ENCODE measurements at places on chromosomes 7 and 10.

DNA sequence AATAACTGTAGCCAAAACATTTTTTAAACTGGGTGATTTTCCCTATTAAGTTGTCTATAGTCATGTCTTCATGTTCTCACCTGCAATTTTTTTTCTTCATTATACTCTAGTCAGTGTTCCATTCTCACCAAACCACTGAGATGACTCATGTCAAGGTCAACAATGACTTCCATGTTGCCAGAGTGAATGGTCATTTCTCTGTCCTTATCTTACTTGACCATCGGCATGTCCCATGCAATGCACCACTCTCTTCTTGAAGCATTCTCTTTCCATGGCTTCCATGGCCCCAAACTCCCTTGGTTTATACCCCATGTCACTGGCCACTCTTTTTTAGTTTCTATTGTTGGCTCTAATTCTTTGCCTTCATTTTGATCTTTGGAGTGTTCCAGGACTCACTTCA is 173.9 kb downstream of the PPP1R17 start:
- no peak for DNase-seq

GRCh38 chr7:94423863-94424735 is 29.4 kb downstream of the COL1A2 start:
- peak; percentile 52 for DNase-seq

DNA sequence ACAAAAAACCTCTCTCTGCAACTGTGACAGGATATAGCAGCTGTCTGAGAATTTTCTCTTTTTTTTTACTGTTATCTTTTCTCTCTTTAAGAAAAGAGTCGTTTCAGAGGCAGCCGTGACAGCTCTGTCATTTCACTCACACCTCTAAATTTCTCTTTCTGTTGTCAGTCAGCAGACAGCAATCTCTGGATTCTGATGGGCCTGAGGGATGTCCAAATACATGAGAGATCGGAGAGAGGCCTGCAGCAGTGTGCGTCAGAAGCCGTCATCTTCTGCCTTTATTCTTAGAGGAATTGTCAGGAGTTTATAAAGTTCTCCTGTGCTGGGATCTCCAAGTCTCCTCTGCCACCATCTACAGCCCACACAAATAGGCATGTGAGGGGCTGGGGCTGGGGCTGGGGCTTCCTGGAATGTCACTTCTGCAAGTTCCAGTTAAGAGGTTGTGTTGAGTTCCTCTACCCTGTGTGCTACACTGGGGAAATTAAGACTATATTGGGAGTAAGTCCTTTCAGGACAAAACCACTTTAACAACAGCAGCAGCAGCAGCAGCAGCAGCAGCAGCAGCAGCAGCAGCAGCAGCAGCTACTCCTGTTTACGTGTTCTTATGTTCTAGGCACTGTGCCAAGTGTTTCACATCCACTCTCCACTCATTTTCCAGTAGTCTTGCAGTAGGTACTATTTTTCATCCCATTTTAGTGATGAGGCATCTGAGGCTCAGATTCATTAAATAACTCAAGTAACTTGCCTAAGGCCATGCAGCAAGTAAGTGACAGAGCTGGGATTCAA is 541.3 kb downstream of the LRMDA start:
- peak; percentile 66 for DNase-seq

DNA sequence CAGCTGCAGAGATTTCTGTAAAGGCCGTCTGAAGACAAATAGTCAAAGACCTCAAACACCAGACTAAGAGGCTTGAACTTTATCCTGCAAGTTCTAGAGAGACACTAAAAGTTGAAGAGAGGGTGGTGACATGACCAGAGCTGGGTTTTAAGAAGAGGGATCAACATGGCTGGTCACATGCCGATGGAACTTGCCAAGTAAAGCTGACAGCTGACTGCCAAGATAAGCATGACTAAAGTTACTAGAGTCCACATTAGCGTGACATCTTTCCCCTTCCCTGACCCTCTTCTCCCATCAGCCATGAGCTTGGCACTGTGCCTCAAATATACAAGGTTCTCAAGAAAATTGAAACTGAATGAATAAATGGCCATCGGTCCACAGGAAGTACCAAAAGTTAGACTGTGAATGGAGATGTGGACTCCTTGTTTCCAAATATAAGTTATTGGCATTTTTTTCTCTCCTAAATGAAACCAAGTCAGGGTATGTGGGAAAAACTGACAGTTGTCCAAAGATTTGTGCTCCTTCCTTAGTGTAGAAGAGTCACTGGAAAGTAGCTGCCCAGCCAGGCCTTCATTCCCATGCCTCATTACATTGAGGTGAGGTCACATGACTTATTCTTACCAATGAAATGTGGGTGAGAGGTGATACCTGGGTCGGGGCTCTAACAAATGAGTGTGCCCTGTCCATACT is 24.5 kb downstream of the XPNPEP1 start:
- no peak for DNase-seq

GRCh38 chr10:100021322-100021721 is 11.6 kb upstream of the DNMBP start:
- no peak for DNase-seq

DNA sequence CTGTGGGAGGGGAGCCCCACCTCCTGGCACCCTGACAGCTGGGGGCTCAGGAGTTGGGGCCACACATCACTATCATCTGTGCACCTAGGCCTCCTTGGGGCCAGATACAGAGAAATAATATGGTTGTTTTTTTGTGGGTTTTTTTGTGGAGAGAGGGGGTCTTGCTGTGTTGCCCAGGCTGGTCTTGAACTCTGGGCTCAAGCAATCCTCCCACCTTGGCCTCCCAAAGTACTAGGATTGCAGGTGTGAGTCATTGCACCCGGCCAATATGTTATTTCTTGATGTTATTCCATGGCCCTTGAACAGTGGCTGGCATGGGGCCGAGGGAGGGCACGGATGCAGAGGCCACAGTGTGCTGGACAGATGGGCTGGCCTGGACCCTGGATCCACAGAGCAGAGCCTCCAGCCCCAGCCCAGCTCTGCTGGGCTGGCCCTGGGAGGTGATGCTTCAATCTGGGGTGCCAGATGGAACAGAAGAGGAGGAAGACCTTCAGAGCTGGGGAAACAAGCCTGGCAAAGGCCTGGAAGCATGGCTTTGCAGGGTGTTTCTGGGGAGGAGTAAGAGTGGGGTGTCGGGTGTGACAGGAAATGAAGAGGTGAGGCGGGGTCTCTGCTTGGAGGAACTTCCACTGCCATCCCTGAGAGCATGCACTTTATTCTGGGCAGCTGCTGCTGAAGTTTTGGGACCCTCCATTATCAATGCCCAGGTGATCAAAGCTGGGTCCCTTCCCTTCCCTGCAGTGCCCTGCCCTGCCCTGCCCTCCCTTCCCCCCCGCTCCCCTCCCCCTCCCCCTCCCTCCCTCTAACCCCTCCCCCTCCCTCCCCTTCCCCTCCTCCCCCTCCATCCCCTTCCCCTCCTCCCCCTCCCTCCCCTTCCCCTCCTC is 3.7 kb upstream of the FZD9 start:
- DNase-seq, result peak; percentile 14

GRCh38 chr7:18313965-18314364 is 181.6 kb upstream of the HDAC9 start:
- DNase-seq, result no peak

GRCh38 chr10:14408139-14408538 is 77.4 kb upstream of the FRMD4A start:
- DNase-seq, result no peak

- DNase-seq, result no peak
Observed at GRCh38 chr10:77542710-77543259, 94.8 kb downstream of the KCNMA1 start.

DNA sequence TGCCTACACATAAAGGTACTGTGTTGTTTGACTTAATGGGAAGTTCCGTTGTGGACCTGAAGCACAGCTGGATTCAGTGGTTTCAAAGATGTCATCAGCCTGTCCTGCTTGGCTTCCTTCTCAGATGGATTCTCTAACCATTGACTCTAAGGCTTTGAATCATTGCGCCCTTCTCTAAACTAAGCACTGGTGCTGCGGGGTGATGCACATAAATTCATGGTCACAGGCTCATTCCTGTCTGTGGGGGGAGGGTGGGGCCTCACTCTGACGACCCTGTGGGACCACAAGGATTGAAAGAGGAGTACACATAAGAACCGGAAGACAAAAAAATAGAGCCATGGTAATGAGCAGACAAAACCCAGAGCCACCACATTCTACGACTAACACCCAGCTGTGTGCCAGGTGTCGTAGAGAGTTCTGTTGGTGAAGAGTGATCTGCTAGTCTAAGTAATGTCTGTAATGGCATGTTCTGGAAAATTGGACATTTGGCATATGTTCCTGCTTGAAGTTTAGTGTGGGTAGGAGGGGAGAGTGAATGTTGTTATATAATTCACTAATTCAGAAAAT is 97.3 kb upstream of the YAE1 start:
- DNase-seq, result no peak

DNA sequence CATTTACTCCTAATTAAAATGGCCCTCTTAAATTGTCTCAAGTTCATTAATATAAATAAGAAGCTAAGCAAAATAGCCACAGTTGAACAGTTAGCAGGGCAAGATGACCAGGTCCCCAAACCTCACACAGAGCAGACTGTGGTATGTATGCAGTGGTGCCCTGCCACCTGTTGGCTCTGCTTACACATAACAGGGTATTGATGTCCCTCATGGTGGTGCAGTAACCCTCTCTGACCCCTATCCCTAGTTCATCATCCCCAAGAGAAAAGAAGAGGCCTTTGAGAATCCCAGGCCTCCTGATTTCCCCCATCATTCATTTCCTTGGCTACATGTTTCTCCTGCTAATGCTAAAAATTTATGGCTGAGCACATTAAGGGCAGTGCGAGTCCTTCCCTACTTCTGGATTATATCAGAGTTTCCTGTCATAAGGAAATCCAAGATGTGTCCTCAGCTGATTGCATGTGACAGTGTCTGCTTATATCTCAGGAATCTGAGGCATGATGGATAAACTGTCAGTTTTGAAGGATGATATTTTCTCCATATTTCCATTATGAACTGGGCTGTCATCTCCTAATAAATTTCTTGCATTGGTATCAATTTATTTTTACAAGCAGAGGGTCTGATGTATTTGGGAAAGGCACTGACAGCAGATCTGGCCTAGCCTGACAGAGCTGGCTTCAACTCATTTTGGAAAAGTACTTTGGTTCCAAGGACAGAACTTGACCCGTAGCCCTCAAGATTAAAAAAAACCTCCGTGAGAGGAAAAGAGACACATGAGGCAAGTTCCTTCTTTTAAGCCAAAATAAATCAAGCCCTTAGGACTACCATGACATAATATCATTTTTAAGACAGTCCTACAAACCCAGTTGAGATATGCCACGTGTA is 880.6 kb downstream of the LRMDA start:
- DNase-seq, result peak; percentile 50

GRCh38 chr7:140501966-140502365 is 22.7 kb upstream of the MKRN1 start:
- DNase-seq, result no peak

DNA sequence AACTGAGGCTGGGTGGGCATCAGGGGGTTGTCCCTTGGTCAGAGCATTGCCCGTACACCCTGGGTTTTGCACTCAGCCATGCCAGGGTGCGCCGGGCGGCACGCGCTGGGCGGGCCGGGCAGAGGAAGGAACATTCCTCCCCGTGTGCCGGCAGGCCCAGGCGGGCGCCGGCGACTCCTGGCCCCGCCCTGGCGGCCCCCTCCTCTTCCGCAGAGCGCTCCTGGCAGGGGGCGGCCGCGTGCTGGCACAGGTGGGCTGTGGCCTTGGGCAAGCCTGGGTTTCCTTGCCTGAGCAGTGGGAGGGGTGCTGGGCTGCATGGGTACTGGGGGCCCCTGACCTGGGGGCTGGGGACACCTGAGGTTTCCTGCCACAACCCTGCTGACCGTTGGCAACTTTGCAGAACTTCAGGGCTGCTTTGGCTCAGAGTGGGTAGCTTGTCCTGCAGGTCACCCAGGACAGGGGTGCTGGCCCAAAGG is 3.9 kb downstream of the LFNG start:
- DNase-seq, result peak; percentile 65

GRCh38 chr10:58152673-58153263 is 114.9 kb downstream of the IPMK start:
- DNase-seq, result peak; percentile 80

GRCh38 chr7:5699467-5700384 is 81.7 kb downstream of the RNF216 start:
- no peak for DNase-seq

DNA sequence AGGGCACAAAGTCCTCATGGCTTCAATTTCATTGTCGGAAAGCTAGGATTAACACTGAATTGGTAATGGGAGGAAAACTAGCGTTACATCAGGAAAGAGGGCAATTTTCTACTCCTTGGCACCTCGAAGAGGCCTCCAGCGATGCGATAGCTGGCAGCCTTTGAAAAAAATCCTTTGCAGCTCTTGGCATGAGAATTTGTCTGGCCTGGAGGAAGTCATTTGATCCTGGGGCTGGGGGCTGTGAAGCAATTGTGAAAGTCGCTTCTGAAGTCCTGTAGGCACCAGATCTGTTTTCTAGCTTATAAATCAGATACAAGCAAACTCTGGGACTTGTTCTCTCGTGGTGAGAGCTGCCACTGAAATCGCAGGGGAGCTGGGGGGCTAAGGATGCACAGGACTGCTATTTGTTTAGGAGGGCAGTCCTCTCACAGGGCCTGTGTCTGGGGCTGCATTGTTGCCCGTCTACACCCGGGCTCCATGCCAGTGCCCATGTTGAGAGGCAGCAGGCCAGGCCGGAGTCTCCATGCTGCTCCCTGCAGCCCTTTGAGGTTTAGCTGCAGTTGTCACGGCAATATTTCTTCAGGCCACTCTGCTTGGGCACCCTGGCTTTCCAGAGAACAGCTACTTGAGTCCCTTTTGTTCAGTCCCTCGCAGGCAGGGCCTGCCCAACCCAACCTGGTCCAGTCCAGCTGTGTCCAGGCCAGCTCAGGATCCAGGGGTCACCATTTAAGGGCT is 206.8 kb upstream of the LYZL1 start:
- DNase-seq, result no peak

DNA sequence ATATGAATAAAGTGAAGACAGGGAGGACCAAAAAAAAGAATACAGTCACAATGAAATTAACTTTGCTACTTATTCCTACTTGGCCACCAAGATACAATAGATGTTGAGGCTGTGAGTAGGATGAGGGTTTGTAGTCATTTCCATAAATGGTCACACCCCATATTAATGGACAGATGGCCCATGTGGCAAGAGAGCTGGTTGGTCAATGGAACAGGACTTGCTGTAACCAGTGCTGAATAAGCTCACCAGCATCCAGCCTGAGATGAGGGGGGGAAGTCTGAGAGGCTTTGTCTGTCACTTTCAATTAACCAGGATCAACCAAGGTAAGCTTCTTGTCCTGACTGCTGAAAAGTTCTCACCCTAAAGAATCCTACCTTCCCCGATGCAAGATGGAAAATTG is 130.4 kb upstream of the KCNMA1 start:
- DNase-seq, result no peak

DNA sequence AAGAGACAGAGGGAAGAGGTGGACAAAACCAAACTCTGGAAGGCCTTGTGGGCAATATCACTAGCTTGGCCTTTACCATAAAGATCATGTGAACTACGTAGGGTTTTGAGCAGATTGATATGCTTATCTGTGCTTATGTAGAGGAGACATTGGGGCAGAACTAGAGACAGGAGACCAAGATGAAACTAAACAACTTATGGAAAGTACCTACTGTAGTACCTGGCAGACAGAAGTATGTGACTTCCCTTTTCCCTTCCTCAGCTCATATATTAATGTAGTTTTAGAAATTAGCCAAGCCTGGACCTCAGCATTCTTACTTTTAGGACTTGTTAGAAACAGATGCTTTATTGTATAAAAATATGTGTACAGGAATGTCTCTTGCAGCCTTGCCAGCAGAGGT is 14.0 kb upstream of the IL6 start:
- no peak for DNase-seq

- DNase-seq, result no peak
Observed at GRCh38 chr7:33841031-33841430, 64.3 kb upstream of the BMPER start.

- DNase-seq, result no peak
Observed at GRCh38 chr7:48059706-48060105, 24.4 kb downstream of the C7orf57 start.

Data from MCF 10A (cell line).